ENCODE measurements at places on chromosomes 5 and 9. TPM values are rescaled to one million over a fixed set of nuclear protein-coding genes. Genes with fewer than 3 reads are reported as not detected.

GRCh38 chr5:1054799-1055775, 46.5 kb downstream of the NKD2 start:
- no peak for DNase-seq

- DNase-seq, result no peak
Measured at GRCh38 chr5:126341906-126342630, 81.1 kb upstream of the GRAMD2B start.

- DNase-seq, result no peak
Measured at GRCh38 chr5:64190562-64191306, 25.1 kb downstream of the RNF180 start.

- no peak for DNase-seq
Measured at GRCh38 chr5:141680751-141681201, 1.3 kb downstream of the ARAP3 start.

Gene MAN1B1
- total RNA-seq, result 55.4 TPM
